ENCODE measurements at places on chromosomes 5 and 9.

- DNase-seq, result no peak
Observed at GRCh38 chr9:17045381-17045940, 89.4 kb upstream of the CNTLN start.

DNA sequence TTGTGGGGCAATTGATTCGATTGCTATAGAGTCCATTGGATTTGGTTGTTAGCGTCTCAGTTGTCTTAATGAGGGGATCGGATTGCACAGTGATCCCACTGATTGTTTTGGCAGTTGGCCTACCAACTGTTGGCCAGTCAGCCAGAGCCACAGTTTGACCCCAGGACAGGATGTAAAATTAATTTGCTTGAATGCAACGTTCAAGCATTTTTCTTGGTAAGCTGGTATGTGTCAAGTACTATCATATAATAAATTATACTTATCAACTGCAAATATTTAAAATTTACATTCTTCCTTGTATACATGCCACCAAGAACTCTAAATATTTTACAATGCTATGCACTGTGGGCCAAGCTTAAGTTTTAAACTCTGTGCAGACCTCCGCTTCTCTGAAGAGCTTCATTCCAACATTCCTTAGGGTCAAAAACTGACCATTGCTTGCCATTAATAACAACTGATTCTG is 80.4 kb upstream of the OSMR start:
- DNase-seq, result no peak

DNA sequence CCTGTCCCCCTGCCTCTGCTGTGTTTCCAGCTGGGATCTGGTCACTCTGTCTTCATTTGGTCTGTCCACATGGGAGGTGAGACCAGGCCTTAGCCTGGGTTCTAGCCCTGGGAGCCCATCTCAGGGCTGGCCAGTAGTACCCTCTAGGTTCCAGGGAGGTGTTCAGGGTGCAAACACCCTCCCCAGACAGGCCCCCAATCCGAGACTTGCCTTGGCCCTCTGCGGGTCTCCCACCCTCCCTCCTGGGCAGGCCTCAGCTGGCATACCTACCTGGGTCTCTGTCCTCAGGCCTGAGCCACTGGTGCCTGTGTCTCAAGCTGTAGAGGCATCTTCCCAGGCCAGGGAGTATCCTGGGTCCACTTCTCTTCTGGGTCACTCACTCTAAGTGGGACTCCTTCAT is 925 bp upstream of the SAPCD2 start:
- DNase-seq, result no peak

- no peak for DNase-seq
Observed at GRCh38 chr9:96612105-96612965, 7.3 kb downstream of the CDC14B start.

DNA sequence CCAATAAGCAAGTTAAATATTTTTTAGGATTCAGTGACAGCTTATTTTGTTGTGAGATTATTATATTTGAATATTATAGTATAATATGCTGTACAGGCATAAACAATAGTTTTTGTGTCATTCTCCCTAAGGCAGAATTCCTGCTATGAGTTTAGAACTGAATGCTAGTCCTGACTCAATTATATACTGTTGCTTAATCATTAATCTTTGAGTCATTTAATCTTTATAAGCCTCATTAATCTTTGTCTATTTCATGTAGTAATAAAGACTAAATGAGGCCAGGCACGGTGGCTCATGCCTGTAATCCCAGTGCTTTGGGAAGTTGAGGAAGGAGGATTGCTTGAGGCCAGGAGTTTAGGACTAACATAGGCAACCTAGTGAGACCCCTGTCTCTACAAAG is 3.6 kb upstream of the DCP2 start:
- no peak for DNase-seq

DNA sequence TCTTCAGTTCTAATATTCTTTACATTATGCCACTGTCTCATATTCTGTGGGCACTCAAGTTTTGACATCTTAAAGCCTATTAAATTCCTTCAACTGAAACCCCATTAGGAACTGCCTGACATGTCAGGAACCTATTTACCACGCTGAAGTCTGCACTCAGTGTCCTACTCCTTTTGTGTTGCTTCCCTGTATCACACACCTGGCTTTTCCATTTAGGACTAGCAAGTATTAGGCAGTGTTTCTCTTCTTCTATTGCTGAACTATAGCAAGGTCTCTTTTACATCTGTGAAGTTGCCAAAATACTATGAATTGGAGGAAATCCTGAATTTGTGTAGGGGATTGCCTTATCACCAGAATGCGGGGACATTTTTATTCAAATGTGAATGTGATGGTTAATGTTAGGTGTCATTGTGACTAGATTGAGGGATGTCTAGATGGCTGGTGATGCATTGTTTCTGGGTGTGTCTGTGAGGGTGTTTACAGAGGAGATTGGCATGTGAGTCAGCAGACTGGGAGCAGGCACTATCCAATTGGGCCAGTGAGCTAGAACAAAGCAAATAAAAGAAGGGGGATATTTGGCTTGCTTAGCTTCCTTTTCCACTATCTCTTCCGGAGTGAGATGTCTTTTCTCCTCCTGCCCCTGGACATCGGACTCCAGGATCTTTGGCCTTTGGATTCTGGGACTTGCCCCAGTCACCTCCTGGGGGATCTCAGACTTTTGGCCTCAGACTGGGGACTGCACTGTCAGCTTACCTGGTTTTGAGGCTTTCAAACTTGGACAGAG is 21.2 kb upstream of the VCAN start:
- no peak for DNase-seq

- no peak for DNase-seq
Observed at GRCh38 chr5:112024769-112025168, 267.8 kb upstream of the NREP start.

DNA sequence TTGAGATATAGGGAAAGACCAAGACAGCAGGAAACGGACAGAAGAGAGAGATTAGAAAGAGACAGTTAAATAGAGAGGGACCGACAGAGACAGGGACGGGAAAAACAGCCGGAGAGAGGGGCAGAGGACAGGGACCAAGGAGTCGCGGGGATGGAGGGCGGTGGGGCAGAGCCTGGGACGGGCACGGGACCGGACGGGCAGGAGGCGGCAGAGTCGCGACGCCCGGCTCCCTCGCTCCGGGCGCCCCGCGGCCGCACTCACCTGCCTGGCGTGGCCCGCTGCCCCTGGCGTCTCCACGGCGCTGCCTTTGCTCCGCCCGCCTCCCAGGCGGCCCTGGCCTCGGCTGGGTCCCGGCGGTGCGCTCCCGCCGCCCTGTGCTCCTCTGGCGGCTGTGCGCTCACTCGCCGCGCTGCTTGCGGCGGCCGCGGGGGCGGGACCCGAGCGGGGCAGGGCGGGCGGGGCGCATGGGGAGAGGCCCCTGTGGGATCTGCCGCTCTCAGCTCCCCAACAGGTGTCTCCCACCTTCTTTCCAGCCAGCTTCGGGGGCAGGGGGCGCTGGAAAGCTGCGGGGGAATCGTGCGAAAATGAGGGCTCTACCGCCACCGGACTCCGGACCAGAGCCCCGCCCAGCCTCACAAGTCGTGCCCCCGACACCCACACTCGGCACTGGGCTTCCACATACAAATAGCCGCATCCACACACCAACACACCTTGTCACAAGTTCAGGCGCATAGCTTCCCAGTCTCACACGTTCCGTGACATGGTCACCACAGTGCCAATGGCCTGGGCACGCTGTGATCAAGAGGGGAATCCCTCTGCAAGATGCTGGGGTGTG is at the start of gene ARID3C:
Gene ARID3C (minus strand): TSS at position 411 of the 835 bp plus-strand sequence. CDS start 1,052 bp downstream, outside the sequence.
- peak; percentile 51 for DNase-seq

GRCh38 chr5:138179277-138179857 is 455 bp downstream of the KIF20A start:
- DNase-seq, result no peak

- DNase-seq, result no peak
Observed at GRCh38 chr9:1535051-1535450, 480.1 kb upstream of the SMARCA2 start.

DNA sequence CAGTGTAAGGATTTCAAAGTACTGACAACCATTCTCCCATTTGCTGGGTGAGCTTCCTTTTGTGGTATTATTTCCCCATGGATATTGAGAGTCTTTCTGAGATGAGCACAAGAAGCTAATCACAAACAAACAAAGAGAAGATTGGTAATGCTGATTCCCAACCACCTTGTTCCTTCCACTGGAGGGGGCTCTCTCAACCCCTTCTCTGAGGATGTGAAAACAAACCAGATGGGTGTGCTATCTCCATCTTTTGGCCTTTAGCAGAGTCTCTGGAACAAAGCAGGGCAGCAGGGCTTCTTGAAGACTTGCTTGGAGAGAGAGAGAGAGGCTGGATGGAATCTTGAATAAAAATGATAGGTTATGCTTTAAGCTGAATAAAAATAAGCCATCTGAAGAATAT is 576.7 kb upstream of the ZNF462 start:
- no peak for DNase-seq

DNA sequence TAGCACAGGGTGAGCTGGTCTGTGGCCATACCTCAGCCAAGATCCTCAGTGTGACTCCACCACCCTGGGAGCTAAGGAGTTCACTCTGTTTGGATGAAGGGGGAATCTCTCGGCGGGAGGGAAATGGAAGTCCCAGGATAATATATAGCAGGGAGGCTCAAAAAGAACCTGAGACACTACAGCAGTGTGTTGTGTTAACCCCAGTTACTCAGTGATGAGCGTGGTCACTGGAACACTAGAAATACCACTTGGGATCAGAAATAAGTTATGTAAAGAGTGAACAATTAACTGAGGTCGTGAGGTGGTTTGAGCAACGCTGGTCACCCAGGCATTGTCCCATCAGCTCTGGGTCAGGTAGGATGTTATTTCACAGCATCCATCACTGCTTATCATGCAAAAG is 59.3 kb upstream of the ADAMTS16 start:
- no peak for DNase-seq

DNA sequence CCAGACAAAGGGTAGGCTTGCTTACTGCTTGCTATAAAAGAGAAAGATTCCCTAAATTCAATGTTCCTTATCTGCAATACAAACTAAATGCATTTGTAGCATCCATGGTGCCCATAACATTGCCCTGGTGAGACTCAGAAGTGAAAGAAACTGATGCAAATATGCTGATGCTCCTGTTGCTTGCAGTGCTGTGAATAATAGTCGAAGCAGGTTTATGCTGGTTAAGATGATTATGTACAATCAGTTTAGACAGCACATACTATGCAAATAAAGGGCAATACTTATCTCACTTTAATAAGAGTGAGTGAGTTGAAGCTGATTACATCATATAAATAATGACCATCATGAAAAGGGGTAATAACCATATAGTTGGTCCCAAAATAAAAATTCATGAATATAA is 215.5 kb downstream of the SNCAIP start:
- DNase-seq, result no peak

DNA sequence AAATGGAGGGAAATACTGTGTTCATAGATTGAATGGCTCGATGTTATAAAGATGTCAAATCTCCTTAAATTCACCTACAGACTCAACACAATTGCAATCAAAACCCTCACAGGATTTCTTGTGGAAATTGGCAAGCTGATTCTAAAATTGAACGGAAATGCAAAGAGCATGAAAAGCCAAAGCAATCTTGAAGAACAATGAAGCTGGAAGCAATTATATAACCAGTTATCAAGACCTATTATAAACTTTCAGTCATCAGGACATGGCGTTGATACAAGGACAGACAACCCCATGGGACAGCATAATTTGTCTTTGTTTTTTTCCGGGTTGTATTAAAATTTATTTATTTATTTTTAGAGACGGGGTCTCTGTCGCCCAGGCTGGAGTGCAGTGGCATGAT is 53.5 kb upstream of the OTULINL start:
- DNase-seq, result no peak

DNA sequence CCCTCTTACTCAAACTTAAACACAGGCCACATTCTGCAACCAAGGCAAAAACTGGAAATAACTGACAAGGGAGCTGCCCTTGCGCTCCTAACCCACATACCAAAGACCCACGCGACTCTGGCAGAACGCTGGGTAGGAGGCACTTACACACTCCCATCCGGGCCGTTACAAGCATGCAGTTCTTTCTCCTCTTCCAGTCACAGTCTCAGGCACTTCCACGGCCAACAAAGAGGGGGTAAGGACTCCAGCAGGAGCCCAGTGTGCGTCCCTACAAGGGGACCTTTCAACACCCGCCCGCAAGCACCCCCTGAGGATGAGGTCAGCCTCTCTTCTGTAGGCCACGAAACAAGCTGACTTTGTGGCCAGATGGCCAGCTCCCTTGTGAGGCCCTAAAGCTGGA is 57.4 kb downstream of the SERINC5 start:
- no peak for DNase-seq

DNA sequence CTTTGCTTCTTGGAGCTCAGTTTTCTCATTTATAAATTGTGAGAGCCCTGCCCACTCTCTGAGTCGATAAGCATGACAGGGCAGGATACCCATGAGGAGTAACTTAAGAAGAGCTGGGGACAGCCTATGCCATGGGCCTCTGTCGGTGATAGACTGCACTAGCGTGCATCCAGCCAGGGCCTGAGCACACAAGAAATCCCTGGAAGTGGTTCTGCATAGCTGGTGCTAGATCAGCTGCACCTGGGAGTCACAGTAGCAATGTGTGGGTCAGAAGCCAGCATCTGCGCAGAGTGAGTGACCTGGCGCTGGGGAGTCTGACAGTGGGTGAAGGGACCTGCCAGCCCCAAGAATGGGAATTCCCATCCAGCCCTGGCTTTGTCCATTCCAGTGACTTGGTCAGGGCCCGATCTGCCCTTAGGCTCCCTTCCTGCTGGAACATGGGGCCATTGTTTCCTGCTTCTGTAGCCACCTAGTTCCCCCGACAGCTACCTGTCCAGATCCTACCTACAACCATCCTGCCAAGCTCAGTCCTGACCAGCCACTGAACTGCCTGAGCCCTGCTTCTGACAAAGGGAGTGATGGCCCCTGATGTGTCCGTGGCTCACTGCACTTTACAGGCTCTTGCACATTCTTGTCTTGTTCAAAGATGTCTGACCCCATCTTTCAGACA is 35.9 kb upstream of the NANS start:
- no peak for DNase-seq

- DNase-seq, result no peak
Observed at GRCh38 chr5:40619421-40619820, 60.3 kb upstream of the PTGER4 start.
